H9 (cell line): ENCODE measurements at places on chromosomes 5 and 9. TPM values are rescaled to one million over a fixed set of nuclear protein-coding genes. Genes with fewer than 3 reads are reported as not detected.
A peak's percentile ranks its signal among the peaks of the same experiment; 100 is the strongest.

- no peak for DNase-seq
- H3K27me3 ChIP-seq = no peaks in the 10 kb centered on the region
- no peak overlapping the region for H3K27ac ChIP-seq
- H3K36me3 ChIP-seq = peaks cover 7% of the 10 kb centered on the region; the same call in 1 of the 2 replicates
Measured at GRCh38 chr9:74277532-74277931, 219.6 kb upstream of the RORB start.

DNA sequence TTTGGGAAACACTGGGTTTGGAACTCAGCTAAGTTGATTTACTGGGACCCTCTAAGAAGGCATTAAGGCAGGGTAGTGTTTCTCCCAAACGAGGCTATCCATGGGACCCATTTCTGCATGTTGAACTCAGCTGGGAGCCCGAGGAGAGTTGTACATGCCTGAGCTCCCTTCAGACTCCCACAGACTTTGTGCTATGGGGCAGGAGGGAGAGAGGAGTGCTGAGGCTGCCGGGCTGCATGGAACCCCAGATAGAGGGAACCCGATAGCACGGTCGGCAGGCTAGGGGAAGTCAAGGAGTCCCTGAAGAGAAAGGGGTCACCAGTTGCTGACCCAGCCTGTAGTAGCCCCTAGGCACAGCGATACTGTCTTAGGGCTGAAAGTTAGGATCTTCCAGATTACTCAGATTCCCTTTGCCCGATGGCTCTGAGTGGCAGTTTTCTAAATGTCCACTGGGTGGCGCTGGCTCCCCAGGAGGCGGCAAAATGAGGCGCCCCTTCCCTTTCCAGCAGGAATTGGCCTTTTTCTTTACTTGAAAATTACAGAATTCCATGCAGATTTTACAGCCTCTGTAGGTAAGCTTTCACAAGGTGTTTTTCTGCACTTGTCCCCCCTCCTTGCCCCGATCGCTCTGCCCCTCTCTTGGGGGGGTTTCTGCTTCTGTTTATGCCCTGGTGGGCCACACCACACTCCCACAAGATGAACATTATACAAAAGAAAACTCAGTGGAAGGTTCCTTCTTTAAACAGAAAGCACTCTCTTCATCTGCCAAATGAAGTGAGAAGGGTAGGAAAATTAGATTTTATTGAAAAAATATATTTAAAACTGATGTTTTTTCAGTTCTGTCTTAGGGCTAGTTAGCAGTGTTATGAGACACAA, 17.8 kb downstream of the NANS start:
- H3K4me3 ChIP-seq = no peak overlapping the region
- H3K27ac ChIP-seq = no peak overlapping the region
- DNase-seq = peak; percentile 75
- peaks cover 9% of the 10 kb centered on the region for H3K36me3 ChIP-seq

GRCh38 chr5:57042524-57042931, 90.6 kb upstream of the MIER3 start:
- H3K27ac ChIP-seq = no peak overlapping the region
- H3K36me3 ChIP-seq = no peaks in the 10 kb centered on the region
- H3K27me3 ChIP-seq = no peaks in the 10 kb centered on the region; the same call in 1 of the 2 replicates
- no peak overlapping the region for H3K4me3 ChIP-seq

DNA sequence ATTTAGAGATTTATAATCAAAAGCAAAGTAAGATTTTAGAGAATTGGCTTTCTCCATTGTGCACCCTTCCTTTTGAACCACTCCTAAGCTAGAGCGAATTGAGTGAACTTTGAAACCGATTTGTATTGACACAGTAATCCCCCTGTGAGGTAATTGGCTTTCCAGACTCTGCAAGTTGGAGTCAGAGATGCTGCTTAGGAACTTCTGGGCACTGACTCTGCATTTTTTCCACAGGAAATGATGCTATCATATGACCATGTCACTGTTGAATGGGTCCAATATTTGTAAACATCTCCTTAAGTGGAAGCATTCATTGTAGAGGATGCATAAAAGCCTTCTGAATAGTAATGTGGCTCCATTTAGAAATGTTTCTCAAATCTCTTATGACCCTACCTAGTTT, 394.4 kb upstream of the ZNF608 start:
- no peaks in the 10 kb centered on the region for H3K4me1 ChIP-seq
- no peaks in the 10 kb centered on the region for H3K27me3 ChIP-seq
- no peak overlapping the region for H3K27ac ChIP-seq
- no peak overlapping the region for H3K4me3 ChIP-seq

GRCh38 chr5:10673017-10673389, 88.0 kb downstream of the DAP start:
- peaks cover 12% of the 10 kb centered on the region for H3K36me3 ChIP-seq
- H3K27me3 ChIP-seq = no peaks in the 10 kb centered on the region
- peak; percentile 18 for DNase-seq

DNA sequence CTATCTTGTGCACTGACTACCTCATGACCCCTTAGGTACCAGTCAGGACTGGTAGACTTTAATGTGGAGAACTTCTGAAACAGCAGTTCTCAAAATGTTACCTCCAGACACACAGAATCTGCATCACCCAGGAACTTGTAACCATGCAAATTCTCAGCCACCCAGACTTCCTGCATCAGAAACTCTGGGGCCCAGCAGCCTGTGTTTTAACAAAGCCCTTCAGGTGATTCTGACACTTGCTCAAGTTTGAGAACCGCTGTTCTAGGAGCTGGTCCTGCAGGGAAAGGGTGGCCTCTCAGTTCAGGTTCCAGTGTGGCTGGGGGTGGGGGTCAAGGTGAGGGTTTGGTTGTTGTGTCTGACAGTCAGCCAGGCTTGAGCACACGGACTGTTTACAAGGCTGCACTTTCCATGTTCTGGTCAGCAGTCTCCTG, 28.4 kb downstream of the ZFP62 start:
- H3K36me3 ChIP-seq = peaks cover 22% of the 10 kb centered on the region
- H3K4me1 ChIP-seq = no peaks in the 10 kb centered on the region
- peaks cover 9% of the 10 kb centered on the region for H3K27me3 ChIP-seq
- no peak overlapping the region for H3K27ac ChIP-seq
- DNase-seq = no peak

DNA sequence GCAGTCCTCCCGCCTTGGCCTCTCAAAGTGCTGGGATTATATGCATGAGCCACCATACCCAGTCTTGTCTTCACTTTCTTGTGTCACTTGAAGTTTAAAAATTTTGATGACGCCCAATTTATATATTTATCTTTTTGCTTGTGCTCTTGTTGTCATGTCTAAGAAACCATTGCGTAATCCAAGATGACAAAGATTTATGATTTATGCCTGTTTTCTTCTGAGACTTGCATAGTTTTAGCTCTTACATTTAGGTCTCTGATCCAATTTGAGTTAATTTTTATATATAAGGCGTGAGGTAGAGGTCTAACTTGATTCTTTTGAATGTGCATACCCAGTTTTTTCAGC, 18.6 kb downstream of the ANKHD1 start:
- no peak overlapping the region for H3K27ac ChIP-seq
- H3K36me3 ChIP-seq = peaks cover 10% of the 10 kb centered on the region; the same call in 2 of the 3 replicates
- H3K4me1 ChIP-seq = no peaks in the 10 kb centered on the region
- DNase-seq = no peak

DNA sequence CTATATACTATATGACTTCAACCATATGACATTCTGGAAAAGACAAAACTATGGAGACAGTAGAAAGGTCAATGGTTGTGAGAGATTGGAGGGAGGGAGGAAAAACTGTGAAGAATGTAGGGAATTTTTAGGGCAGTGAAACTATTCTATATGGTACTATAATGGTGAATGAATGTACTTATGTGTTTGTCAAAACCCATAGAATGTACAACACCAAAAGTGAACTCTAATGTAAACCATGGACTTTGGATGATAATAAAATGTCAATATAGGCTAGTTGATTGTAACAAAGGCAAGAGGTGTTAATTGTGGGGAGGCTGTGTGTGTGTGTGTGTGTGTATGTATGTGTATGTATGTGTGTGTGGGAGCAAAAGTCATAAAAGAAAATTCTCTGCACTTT, 10.8 kb upstream of the STOM start:
- no peak overlapping the region for H3K27ac ChIP-seq
- no peak for DNase-seq
- no peaks in the 10 kb centered on the region for H3K4me1 ChIP-seq
- H3K4me3 ChIP-seq = no peak overlapping the region
- H3K27me3 ChIP-seq = no peaks in the 10 kb centered on the region

- peak; percentile 61 for DNase-seq
- peak overlapping the region; percentile 92 for H3K4me3 ChIP-seq
- no peak overlapping the region for H3K27ac ChIP-seq
- H3K36me3 ChIP-seq = no peaks in the 10 kb centered on the region
Measured at GRCh38 chr5:83472508-83473345, 1.2 kb downstream of the VCAN start.

GRCh38 chr9:69993110-69993509, 50.5 kb upstream of the MAMDC2 start:
- H3K4me3 ChIP-seq = no peak overlapping the region
- H3K27me3 ChIP-seq = no peaks in the 10 kb centered on the region
- no peak overlapping the region for H3K27ac ChIP-seq
- H3K36me3 ChIP-seq = no peaks in the 10 kb centered on the region
- DNase-seq = no peak
- no peaks in the 10 kb centered on the region for H3K4me1 ChIP-seq

DNA sequence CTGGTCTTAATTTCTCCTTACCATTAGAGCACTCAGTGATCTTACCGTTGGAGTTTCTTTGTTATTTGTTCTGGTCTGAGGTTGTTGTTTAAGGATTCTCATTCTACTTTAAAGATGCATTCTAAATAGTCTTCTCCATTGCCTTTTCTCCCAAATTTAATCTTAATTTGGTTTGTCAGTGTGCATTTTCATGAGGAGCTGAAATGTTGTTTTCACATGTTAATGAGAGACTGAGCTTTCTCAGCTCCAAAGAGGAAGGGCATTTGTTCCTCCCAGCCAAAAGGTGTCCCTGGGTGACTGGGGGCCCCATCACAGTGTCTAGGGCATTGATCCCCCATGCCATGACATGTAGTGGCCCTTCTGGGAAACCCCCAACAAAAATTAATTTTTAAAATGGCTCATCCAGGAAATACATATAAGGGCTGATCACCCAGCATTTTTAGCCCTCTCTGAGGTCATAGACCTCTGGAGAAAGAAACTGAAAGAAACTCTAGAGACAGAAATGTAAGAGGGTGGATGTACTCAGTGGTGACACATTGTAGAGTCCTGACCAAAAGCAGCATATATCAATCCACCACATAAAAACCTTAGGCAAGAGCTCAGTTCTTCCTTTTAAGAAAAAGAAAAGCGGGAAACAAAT, 240.4 kb upstream of the RAI14 start:
- H3K36me3 ChIP-seq = peaks cover 18% of the 10 kb centered on the region
- no peak for DNase-seq
- peak overlapping the region; percentile 91 for H3K27ac ChIP-seq
- no peak overlapping the region for H3K4me3 ChIP-seq
- peaks cover 11% of the 10 kb centered on the region; the same call in 1 of the 2 replicates for H3K4me1 ChIP-seq

DNA sequence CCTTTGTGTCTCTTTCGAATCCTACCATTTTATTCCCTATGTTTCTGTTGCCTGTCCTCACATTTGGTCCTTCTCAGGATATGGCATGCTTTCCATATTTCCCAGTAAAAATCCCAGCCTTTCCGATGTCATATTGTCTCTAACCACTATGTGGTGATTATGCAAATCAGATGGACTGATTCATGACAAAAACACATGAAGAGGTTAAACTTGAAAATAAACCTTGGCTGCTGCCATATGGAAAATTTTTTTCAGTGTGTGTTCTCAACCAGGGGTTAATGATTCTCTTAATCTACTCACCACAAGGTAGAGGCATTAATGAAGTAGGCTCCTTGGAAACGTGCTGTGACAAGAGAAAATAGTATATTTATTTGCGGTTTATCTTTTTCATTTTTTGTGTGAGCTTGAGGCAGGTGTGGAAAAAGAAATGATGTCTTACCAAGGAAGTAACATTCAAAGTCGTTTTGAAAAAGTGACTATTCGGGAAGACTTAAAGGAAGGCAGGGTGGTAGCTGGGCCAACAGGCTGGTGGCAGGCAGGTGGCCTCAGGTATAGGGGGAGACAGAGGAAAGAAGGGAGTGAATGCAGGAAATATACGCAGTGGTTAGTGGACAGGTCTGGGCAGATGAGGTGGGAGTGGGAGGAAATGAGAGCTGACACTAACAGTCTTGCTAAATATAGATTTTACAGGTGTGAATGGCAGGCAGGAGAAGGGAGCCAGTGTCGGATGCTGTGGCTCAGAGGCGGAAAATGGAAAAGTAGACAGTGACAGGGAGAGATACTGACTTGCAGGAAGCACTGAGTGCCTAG, 46.2 kb downstream of the DMRT2 start:
- H3K27me3 ChIP-seq = no peaks in the 10 kb centered on the region
- no peaks in the 10 kb centered on the region for H3K36me3 ChIP-seq
- H3K4me3 ChIP-seq = no peak overlapping the region
- H3K4me1 ChIP-seq = no peaks in the 10 kb centered on the region
- no peak overlapping the region for H3K27ac ChIP-seq

GRCh38 chr5:162067655-162068411, at the start of gene GABRG2:
TSS of gene GABRG2 (plus strand) at chr5:162067773. CDS start at chr5:162068000, 227 bp downstream.
- no peaks in the 10 kb centered on the region for H3K36me3 ChIP-seq
- DNase-seq = no peak
- H3K27me3 ChIP-seq = no peaks in the 10 kb centered on the region
- peaks cover 5% of the 10 kb centered on the region; the same call in 1 of the 2 replicates for H3K4me1 ChIP-seq
- no peak within 1 kb of the TSS for H3K27ac ChIP-seq

DNA sequence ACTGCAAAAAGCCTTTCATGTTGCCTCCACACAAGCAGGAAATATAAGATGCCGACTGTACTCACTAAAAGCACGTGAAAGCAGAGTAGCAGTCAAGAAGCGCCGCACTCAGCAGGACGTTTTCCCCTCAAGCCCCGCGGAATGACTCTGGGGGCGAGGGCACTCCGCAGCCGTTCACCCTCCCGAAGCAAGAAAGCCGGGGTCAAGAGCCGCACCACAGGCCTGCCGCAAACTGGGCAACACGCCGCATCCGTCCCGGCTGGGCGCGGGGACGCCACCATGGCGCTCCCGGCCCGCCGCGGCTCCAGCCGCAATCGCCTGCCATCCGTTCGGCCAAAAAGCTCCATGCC, 364 bp downstream of the RPS6 start:
- no peaks in the 10 kb centered on the region for H3K27me3 ChIP-seq
- H3K36me3 ChIP-seq = peaks cover 40% of the 10 kb centered on the region

GRCh38 chr9:28267351-28267750, 694.1 kb upstream of the C9orf72 start:
- no peak overlapping the region for H3K27ac ChIP-seq
- H3K4me3 ChIP-seq = no peak overlapping the region
- no peaks in the 10 kb centered on the region for H3K4me1 ChIP-seq
- no peaks in the 10 kb centered on the region for H3K27me3 ChIP-seq
- no peak for DNase-seq

DNA sequence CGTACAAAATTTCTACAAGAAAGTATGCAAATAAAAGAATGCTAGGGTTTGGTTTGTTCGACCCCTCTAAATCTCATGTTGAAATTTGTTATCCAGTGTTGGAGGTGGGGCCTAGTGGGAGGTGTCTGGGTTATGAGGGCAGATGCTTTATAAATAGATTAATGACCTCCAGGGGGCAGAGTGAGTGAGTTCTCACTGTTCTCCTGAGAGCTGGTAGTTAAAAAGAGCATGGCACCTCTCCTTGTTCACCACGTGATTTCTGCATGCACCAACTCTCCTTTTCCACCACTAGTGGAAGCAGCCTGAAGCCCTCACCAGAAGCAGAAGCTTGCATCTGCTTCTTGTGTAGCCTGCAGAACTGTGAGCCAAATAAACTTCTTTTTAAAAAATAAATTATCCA, 50.4 kb upstream of the FAM170A start:
- DNase-seq = peak; percentile 64
- no peaks in the 10 kb centered on the region for H3K36me3 ChIP-seq

CTSV gene
- total RNA-seq = 82.2 and 85.5 TPM in 2 replicates

IRF1 gene
- total RNA-seq = 7.2 and 8.7 TPM in 2 replicates

PCDHA12 gene
- 7.1 and 7.2 TPM in 2 replicates for total RNA-seq

OBP2B gene
- total RNA-seq = not detected in 2 replicates

GRIN1 gene
- total RNA-seq = 2.0 and 2.9 TPM in 2 replicates

EIF4E1B gene
- 1.3 and 1.8 TPM in 2 replicates for total RNA-seq
